Activated T-helper 1 cell treated with anti-CD3 and anti-CD28 coated beads, Interleukin-12 subunit alpha, Interleukin-12 subunit beta, Interleukin-2, Interleukin-4 antibody, amounts not matched to agents 30 ng/mL and 10 ng/mL and 1 ng/mL, durations not matched to agents 14 hours and 24 hours and 36 hours (primary cell): ENCODE measurements at places on chromosomes 12 and 14.
A peak's percentile ranks its signal among the peaks of the same experiment; 100 is the strongest.

DNA sequence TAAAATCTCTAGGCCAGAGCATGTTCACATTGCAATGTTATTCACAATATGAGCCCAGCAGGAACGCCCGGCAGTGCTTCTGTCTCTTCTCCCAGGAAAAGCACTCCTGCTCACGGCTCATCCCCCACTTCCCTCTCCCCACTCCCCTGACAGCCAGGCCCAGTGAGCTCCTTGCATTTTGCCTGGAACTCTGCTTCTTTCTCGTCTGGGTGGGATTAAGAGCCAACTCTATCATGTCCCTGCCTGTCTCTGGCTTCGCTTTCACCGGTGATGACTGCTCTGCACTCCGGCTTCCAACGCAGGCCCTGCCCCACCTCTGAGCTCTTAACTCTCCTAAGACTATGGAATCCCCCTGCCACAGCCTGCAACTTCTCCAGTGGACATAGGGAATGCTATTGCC is 2.5 kb downstream of the PLEK2 start:
- no peak for DNase-seq

- DNase-seq: no peak
Observed at GRCh38 chr12:19967001-19967400, 401.3 kb upstream of the PDE3A start.

GRCh38 chr14:92650581-92651105 is 97.8 kb downstream of the LGMN start:
- DNase-seq: no peak

DNA sequence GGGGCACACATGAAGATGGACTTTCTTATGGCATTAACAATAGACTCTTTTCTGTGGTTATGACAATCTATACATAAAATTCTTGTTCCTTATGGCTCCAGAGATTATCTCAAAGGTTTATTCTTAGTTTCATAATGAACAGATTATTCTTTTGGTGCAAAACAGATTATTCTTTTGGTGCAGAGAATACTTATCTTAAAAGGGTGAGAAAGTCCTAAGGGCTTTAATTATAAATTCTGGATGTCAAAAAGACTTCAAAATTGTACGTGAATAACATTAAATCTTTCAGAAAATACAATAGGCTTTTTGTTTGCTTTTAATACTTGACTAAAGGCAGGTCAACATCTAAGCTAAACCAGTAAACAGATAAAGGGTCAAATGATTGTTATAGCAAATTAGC is 69.3 kb downstream of the MNAT1 start:
- no peak for DNase-seq

DNA sequence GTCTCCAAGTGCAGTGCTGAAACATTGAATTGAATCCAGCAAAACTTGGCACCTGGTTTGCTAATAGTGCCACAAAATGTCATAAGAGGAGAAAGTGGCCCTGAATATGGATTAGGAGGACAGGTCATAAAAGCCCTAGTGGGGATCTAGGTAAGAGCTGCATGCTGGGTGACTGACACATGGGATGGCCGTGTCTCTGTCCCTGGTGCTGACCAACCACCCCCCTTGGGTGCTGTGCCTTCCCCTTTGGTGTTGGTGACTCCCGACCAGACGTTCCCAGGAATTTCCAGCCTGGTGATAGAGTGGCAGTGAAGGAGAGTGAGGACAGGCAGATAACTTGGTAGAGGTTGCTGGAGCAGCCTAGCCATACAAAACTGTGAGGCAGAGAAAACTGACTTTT is 142.8 kb downstream of the VRK1 start:
- no peak for DNase-seq

- peak; percentile 98 for DNase-seq
Observed at GRCh38 chr12:6723607-6724408, at the start of gene COPS7A. Gene COPS7A (plus strand): TSS chr12:6724046. CDS start chr12:6724657, 611 bp downstream.

- no peak for DNase-seq
Observed at GRCh38 chr12:40034156-40034555, 71.7 kb downstream of the SLC2A13 start.

- DNase-seq: no peak
Observed at GRCh38 chr12:130873825-130874224, 2.0 kb downstream of the RAN start.

GRCh38 chr12:86104087-86104486 is 152.1 kb downstream of the MGAT4C start:
- DNase-seq: no peak

GRCh38 chr12:120844768-120845449 is 59.2 kb downstream of the SPPL3 start:
- DNase-seq: no peak

- no peak for DNase-seq
Observed at GRCh38 chr14:56996721-56997399, 186.6 kb upstream of the OTX2 start.

DNA sequence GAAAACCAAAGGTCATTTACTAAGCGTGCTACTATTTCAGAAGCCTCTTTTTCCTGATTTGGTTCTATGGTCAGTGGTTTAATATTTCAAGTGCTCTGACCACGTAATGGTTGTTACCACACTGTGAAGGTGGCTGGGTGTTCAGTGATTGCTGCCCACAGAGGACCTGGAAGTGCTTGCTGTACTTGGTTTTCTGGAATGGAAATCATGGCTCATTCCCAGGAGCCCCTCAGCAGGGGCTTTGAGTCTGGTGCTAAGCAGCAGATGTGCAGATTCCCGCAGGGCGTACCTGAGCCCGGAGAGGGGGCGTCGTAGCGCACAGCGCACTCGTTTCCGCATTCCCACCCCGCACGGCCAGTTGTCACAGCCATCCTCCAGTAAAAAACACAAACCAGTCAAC is 50.5 kb downstream of the TRAF3 start:
- no peak for DNase-seq

- DNase-seq: no peak
Observed at GRCh38 chr12:57454566-57455373, at the start of gene INHBE. Gene INHBE (plus strand): TSS chr12:57455307. CDS start chr12:57455537, 230 bp downstream.

- no peak for DNase-seq
Observed at GRCh38 chr12:50533203-50533584, 28.4 kb downstream of the DIP2B start.

DNA sequence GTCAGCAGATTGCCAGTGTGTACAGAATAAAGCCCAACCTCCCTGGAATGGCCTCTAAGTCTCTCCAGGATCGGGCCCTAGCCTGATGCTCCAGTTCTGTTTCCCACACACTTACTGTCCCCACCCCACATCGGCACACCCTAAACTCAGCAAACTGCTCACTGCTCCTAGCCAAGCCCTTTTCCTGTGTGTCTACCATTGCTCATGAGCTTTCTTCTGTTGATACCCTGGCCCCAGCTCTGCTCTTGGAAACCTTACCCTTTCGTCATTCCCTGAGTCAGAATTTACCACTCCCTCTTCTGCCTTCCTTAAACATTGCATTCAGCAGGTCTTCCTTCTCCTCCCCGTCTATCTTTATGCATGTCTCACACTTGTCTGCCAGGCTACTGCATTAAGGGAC is 158.9 kb downstream of the TMX1 start:
- no peak for DNase-seq

GRCh38 chr12:57213763-57214397 is 2.7 kb upstream of the NXPH4 start:
- no peak for DNase-seq
